ENCODE measurements at places on chromosomes 16 and 17.

DNA sequence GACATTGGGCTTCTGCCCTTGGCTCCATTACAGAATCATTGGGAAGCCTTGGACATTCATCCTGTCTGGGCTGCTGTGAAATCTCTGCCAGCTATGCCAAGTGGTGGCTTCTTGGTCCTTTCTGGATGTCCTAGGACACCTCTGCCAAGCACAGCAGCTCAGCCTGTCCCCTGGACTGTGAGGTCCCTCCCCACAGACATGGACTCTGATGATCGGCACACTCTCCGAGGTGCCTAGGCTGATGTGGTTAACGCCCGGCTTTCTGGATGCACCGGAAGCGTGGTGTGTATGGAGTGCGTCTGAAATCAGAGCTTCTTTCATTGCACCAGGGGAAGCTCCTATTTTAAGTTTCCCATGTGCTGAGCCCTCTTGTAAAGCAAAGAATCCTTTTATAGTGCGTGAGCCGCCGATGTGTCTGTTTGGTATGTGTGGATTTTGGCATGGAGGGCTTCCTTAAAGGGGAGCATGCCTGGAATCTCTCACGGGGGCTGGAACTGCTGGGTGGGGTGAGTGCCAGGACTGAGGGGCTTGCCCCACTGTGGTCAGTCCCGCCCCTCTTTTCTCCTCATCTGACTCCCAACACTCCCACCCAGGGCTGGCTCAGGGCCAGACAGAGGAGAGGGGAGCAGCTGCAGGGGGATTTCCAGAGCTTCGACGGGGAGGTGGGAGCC is 7.0 kb upstream of the ARHGAP23 start:
- no peak for DNase-seq

- no peak for DNase-seq
Measured at GRCh38 chr16:72979974-72980373, 68.0 kb downstream of the ZFHX3 start.

DNA sequence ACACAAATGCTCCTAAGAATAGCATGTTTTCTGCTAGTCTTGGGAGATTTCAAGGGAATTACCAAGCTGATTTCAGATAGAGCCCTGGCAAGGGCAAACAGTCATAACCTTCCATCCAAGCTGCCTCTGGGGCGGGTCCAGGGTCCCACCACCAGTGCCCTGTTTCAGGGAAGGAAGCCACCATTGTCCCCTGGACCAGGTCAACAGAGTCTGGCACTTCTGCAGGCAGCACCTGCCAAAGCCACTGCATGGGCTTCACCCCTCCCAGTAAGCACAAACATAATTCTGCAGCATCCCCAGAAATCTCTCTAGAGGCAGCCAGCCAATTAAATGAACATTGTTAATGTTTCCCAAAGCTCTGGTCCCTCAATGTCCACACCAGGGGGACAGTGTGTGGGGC is 143.0 kb downstream of the SALL1 start:
- DNase-seq: no peak

DNA sequence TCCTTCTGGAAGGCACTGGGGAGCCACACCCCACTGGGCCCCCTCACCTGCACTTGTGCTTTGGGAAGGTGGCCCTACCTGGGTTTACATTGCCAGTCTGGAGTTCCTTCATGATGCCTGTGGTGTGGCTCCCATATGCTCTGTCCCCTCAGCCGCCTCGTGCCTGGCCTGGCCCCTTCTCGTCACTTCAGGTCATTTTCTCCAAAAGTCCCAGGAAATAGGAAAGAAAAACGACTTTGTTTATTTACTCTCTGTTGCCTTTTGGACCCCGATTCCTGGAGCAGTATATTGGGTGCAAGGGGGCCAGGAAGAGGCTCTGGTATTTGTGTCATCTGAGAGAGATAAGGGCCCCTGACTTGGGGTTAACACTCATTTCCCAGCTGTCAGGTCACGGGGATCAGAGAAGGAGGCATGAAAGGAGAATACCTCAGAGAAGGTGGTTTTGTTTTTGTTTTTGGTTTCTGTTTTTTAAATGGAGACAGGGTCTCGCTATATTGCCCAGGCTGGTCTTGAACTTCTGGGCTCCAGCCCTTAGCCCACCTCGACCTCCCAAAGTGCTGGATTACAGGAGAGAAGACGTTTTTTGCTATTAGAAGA is 4.7 kb downstream of the SOCS3 start:
- no peak for DNase-seq

- DNase-seq: no peak
Measured at GRCh38 chr17:32849879-32850278, 27.0 kb downstream of the MYO1D start.

GRCh38 chr16:51834794-51835193 is 683.7 kb upstream of the SALL1 start:
- DNase-seq: no peak

DNA sequence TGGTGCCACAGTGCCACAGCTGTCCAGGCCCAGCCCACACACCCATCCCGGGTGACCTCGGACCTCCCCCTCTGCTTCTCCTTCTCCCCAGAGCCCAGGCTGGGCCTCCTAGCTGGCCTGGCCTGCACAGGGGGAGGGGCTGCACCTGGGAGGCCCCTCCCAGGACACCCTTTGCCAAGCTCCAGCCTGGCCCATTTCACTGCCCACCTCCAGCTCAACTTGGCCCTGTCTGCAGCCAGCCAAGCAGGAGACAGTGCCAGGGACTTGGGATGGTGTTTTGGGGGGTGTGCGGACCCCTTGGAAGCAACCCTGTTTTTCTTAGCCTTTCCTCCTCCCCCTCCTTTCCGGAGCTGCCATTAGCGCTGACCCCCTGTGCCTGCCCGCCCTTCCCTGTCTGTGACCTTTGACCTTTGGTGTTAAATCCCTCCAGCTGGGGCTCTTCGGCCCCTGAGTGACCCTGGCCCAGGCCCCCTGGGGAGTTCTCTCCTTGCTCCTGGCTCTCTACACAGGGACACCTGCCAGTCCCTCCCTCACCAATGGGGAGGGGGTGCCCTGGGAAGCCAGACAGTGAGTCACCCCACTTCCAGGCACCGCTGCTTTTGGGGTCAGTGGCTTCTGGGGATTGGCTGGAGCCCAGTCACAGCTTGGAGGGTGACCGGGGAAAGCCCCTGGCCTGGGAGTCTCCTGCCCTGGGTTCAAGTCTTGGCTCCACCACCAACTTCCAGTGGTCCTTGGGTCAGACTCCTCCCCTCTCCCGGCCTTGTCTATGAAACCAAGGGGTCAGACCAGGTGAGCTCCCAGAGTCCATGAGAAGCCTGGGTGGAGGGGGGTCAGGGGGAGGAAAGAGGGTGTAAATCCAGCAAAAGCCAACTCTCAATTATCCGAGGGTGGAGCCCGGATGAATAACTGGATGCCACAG is 1.9 kb downstream of the GLIS2 start:
- DNase-seq: no peak

Data from HT1080 (cell line).